ENCODE measurements at places on chromosomes 2 and 18. TPM values are rescaled to one million over a fixed set of nuclear protein-coding genes. Genes with fewer than 3 reads are reported as not detected.

DNA sequence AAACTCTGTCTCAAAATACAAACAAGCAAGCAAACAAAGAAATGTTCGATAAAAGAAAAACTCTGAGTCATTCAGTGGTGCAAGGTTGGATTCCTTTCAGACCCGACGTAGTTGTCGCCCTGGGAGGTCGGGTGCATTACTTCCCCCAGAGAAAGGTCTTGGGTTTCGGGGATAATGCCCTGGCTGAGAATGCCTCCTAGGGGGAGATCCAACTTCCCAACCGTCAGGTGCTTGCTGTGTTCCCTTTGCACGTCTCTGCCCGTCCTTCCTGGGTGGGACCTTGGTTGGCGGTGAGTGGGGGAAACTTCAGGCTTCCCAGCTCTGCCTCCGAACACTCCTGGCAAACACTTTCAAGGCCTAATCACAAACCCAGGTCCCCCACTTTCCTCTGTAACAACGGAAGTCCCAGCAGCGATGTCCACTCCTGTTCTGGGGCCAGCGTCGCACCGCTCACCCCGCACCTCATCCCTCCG lies 609 bp downstream of the TPGS2 start:
- peaks cover 17% of the 10 kb centered on the region for H3K36me3 ChIP-seq
- peak overlapping the region; percentile 79 for H3K4me3 ChIP-seq
- peak overlapping the region; percentile 92 for H3K27ac ChIP-seq
- peaks cover 19% of the 10 kb centered on the region for H3K4me1 ChIP-seq
- no peaks in the 10 kb centered on the region for H3K27me3 ChIP-seq
- DNase-seq, result peak; percentile 38

- H3K36me3 ChIP-seq, result peaks cover 22% of the 10 kb centered on the region
- peaks cover 8% of the 10 kb centered on the region for H3K27me3 ChIP-seq
- no peak overlapping the region for H3K4me3 ChIP-seq
- DNase-seq, result no peak
- H3K27ac ChIP-seq, result no peak overlapping the region
- peaks cover 30% of the 10 kb centered on the region for H3K4me1 ChIP-seq
Measured at GRCh38 chr18:9868857-9869714, 16.7 kb upstream of the TXNDC2 start.

DNA sequence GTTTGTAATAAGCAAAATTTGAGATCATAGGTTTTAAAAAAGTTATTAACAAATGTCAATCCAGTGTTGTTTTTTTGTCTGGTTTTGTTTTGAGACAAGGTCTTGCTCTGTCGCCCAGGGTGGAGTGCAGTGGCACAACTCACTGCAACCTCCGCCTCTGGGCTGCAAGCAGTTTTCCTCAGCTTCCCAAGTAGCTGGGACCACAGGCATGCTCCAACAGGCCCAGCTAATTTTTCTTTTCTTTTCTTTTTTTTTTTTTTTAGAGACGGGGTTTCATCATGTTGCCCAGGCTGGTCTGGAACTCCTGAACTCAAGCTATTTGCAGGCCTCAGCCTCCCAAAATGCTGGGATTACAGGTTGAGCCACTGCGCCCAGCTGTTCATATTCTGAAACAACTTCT lies 31.3 kb downstream of the GALNT3 start:
- no peaks in the 10 kb centered on the region for H3K27me3 ChIP-seq
- DNase-seq, result no peak
- H3K4me3 ChIP-seq, result no peak overlapping the region
- H3K27ac ChIP-seq, result peak overlapping the region; percentile 86
- H3K4me1 ChIP-seq, result peaks cover 49% of the 10 kb centered on the region
- H3K36me3 ChIP-seq, result peaks cover 25% of the 10 kb centered on the region

- H3K27me3 ChIP-seq, result no peaks in the 10 kb centered on the region
- peak; percentile 87 for DNase-seq
- H3K36me3 ChIP-seq, result no peaks in the 10 kb centered on the region
- no peaks in the 10 kb centered on the region for H3K4me1 ChIP-seq
Measured at GRCh38 chr2:20962939-20963557, 80.8 kb downstream of the APOB start.

DNA sequence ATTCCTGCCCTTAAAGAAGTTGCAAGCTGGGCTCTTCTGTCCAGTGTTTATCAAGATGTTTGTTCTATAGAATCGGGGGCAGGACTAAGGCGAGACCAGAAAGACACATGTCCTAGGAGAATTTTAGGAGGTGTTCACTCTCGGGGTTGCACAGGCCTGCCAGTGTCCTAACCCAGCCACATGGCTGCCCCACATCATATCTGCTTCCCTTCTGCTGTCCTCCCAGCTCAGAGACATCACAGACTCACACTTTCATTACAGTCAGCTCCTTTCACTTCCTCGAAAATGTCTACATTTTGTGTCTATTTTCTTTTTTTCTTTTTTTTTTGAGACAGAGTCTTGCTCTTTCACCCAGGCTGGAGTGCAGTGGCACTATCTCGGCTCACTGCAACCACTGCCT lies 10.7 kb upstream of the MRO start:
- H3K4me1 ChIP-seq, result peaks cover 18% of the 10 kb centered on the region
- H3K27me3 ChIP-seq, result no peaks in the 10 kb centered on the region
- H3K27ac ChIP-seq, result no peak overlapping the region
- H3K36me3 ChIP-seq, result no peaks in the 10 kb centered on the region
- no peak overlapping the region for H3K4me3 ChIP-seq
- no peak for DNase-seq

DNA sequence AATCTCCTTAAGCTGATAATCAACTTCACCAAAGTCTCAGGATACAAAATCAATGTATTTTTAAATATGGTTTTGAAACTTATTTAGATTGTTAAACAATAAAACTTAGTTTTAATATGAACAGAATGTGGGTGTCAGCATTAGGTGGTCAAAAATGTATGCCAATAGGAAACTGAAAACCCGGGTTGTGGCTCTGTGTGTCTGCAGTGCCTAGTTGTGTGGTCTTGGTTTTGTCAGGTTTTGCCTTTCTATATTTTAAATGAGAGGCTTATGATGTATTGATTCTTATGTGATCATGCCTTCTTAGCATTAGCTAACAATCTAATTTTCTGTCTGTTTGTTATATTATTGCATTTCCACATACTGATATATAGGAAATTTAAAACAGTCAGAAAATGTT lies 227.8 kb downstream of the ZNF407 start:
- H3K36me3 ChIP-seq, result no peaks in the 10 kb centered on the region
- no peak overlapping the region for H3K27ac ChIP-seq
- peaks cover 4% of the 10 kb centered on the region for H3K4me1 ChIP-seq
- no peaks in the 10 kb centered on the region for H3K27me3 ChIP-seq
- DNase-seq, result no peak
- H3K4me3 ChIP-seq, result no peak overlapping the region

DNA sequence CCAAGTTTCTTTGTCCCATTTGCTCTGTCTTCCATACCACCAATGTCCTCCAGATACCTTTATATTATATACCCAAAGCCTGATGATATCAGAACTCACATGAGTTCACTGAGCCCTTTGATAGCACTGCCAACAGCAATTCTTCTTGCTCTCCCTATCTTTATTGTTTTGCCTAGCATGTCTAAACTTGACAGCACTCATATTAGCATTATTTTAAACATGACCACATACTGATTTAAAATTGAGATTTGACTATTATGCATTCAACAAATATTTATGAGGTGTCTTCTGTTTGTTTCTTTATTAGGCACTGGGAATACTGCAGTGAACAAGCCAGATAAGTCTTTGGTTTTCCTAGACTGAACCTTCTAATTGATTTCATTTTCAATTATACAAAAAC lies 587.3 kb upstream of the GCFC2 start:
- H3K4me3 ChIP-seq, result no peak overlapping the region
- DNase-seq, result no peak

- no peaks in the 10 kb centered on the region for H3K4me1 ChIP-seq
- DNase-seq, result no peak
- H3K27me3 ChIP-seq, result peaks cover 9% of the 10 kb centered on the region
Measured at GRCh38 chr2:98324181-98324580, 22.1 kb upstream of the CNGA3 start.

- no peak overlapping the region for H3K4me3 ChIP-seq
- no peak for DNase-seq
- H3K36me3 ChIP-seq, result peaks cover 4% of the 10 kb centered on the region
Measured at GRCh38 chr2:134310107-134311079, 56.5 kb downstream of the MGAT5 start.

GRCh38 chr2:162074928-162075688 lies 1.1 kb upstream of the DPP4 start:
- no peak for DNase-seq
- H3K27me3 ChIP-seq, result peaks cover 40% of the 10 kb centered on the region
- peaks cover 21% of the 10 kb centered on the region for H3K36me3 ChIP-seq
- H3K4me1 ChIP-seq, result peaks cover 37% of the 10 kb centered on the region
- peak overlapping the region; percentile 89 for H3K4me3 ChIP-seq
- H3K27ac ChIP-seq, result no peak overlapping the region

GRCh38 chr2:28981620-28982376 lies 700 bp downstream of the TOGARAM2 start:
- H3K4me1 ChIP-seq, result no peaks in the 10 kb centered on the region
- no peak for DNase-seq
- H3K4me3 ChIP-seq, result no peak overlapping the region
- no peak overlapping the region for H3K27ac ChIP-seq
- H3K27me3 ChIP-seq, result no peaks in the 10 kb centered on the region

- H3K36me3 ChIP-seq, result peaks cover 3% of the 10 kb centered on the region
- no peak overlapping the region for H3K27ac ChIP-seq
- no peaks in the 10 kb centered on the region for H3K27me3 ChIP-seq
- peaks cover 26% of the 10 kb centered on the region for H3K4me1 ChIP-seq
- H3K4me3 ChIP-seq, result no peak overlapping the region
- no peak for DNase-seq
Measured at GRCh38 chr18:32875625-32876024, 102.8 kb upstream of the KLHL14 start.

DNA sequence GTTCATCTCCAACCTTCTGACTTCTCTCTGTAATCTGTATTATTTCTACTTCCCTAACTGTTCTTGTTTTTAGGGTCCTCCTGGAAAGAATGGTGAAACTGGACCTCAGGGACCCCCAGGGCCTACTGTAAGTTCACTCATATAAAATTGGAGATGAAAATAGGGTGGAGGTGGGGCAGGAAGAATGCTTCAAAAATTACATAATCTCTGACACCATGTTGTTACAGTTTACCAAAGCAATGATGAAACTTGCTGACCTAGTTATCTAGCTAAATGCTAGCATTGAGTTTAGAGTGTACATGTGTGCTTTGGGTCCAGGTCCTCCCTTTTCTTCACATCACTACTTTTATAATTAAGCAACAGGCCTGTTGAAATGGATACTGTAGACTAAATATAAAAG lies 23.1 kb downstream of the COL3A1 start:
- no peaks in the 10 kb centered on the region for H3K36me3 ChIP-seq
- H3K27ac ChIP-seq, result no peak overlapping the region
- no peak overlapping the region for H3K4me3 ChIP-seq
- no peak for DNase-seq
- H3K27me3 ChIP-seq, result no peaks in the 10 kb centered on the region

UCN gene
- 0.68 TPM for total RNA-seq

SLC9A2 gene
- 0.11 TPM for total RNA-seq

TMEM182 gene
- total RNA-seq, result 4.2 TPM

DAPL1 gene
- total RNA-seq, result not detected

DDX18 gene
- total RNA-seq, result 83.3 TPM

MORN2 gene
- total RNA-seq, result 7.4 TPM
